ENCODE measurements at places on chromosomes 4 and X.

DNA sequence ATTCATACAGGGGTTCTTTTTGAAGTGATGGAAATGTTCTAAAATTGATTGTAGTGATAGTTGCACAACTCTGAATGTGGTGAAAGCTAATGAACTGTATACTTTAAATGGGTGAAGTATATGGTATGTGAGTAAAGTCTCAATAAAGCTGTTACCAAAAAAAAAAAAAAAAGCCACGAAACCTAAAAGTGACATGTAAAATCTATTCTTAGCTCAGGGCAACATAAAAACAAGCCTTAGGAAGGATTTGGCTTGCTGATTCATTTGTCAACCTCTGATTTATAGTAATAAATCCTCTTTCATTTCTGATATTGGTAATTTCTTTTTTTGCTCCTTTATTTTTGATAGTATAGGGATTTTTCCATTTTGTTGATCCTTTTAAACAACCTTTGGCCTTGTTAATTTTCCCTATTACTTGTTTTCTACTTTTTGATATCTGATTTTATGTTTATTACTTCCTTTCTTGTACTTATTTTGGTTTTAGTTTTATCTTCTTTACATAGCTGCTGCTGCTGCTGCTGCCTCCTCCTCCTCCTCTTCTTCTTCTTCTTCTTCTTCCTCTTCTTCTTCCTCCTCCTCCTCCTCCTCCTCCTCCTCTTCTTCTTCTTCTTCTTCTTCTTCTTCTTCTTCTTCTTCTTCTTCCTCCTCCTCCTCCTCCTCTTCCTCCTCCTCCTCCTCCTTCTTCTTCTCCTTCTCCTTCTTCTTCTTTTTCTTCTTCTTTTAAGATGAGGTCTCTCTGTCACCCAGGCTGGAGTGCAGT, 79.4 kb downstream of the ADGRG4 start:
- DNase-seq, result no peak

DNA sequence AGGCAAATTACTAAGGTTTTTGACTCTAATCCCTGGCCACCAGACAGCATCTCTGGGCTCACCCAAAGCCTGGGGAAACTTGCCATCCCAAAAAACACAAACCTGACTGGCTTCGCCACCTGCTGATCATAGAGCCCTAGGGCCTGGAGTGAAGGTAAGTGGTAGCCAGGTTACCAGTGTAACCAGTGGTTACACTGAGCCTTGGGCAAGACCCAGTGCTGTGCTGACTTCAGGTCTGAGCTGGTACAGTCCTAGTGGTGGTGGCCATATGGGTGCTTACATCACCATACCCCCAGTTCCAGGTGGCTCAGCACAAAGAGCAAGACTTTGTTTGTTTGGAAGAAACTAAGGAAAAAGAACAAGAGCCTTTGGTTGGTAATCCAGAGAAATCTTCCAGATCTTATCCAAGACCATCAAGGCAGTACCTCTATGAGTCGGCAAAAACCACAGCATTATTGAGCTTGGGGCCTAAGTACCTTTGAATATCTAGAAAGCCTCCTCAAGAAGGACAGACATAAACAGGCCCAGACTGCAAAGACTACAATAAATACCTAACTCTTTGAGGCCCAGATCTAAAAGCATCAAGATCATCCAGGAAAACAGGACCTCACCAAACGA, 13.7 kb downstream of the MED14 start:
- no peak for DNase-seq

DNA sequence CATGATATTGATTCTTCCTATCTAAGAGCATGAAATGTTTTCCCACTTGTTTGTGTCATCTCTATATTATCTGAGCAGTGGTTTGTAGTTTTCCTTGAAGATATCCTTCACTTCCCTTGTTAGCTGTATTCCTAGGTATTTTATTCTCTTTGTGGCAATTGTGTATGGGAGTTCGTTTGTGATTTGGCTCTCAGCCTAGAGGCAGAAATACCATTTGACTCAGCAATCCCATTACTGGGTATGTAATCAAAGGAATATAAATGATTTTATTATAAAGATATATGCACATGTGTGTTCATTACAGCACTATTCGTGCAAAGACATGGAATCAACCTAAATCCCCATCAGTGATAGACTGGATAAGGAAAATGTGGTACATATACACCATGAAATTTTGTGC, 172.7 kb upstream of the IL15 start:
- no peak for DNase-seq

- DNase-seq, result no peak
These were observed 27.6 kb downstream of the RHOH start for GRCh38 chr4:40224432-40224831.

DNA sequence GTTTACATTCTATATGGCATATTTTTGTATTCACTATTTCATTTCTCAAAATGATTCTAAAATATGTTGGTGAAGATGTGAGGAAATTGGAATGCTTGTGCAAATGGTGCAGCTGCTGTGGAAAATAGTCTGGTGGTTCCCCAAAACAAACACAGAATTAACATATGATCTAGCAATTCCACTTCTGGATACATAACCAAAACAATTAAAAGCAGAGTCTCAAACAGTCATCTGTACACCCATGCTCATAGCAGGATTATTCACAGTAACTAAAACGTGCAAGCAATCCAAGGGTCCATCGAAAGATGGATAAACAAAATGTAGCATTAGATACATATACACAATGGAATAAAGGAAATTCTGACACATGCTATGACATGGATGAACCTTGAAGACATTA, 204.8 kb downstream of the FBXW7 start:
- no peak for DNase-seq

- DNase-seq, result no peak
These were observed 14.7 kb upstream of the SEC24D start for GRCh38 chr4:118850488-118851173.

- no peak for DNase-seq
These were observed 1.8 kb downstream of the FTHL17 start for GRCh38 chrX:31070057-31070468.

Data from stimulated activated CD8-positive, alpha-beta memory T cell treated with anti-CD3 and anti-CD28 coated beads, Interleukin-7, amount 100 ng/mL, for 24 hours (primary cell).